ENCODE measurements at places on chromosomes 1 and 21.

DNA sequence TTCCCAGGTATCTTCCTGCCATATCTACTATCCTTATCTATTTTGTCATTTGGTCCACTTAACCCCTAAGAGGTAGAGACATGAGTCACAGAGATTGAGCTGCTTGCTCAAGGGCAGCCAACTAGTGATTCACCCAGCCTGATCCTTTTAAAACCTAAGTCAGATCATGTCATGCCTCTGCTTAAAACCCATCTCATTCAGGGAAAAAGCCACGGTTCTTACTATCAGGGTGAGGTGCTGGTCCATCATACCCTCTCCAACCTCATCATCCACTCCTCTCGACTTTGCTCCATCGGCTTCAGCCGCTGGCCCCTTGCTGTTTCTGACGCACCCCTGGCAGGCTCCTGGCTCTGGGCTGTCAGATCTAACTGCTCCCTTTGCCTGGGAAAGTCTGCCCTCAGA, 14.4 kb upstream of the PPP1R15B start:
- DNase-seq = no peak

DNA sequence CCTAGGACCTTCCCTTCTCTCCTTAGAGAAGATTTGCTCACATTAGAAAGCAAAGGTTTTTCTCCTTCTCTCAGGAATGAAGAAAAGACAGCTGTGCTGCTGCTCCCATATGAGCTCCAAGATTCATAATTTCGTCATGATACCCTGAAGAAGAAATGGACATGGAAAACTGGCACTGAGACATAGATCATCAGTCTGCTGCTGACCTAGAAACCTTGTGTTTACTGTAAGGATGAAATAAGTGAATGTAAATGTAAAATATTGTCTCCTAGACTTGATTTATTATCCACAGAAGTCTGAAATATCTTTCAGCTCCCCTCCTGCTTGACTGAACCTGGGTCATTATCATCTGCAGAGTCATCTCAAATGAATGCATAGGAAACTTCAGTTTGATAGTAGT, 77.9 kb downstream of the ZC3H11B start:
- no peak for DNase-seq

DNA sequence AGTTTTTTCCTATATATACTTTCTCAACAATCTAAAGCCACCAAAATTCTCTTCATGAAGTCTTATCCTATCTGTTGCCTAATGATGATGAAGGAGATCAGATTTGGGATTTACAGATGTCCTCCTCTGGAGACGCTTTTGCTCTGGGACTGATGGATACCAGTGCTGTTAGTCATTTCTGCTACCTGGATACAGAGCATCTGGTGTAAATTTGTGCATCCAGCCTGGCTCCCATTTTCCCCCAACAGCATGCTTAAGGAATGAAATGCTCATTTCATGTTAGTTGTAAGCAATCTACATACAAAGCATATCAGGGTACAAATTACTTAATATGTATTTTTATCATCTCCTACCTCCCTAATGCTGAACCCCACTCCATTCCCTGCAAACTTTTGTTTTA, 57.7 kb downstream of the HNRNPR start:
- DNase-seq = no peak

GRCh38 chr1:151578941-151579340, 32.9 kb upstream of the SNX27 start:
- DNase-seq = no peak

- DNase-seq = no peak
These were observed 34.1 kb downstream of the SOAT1 start for GRCh38 chr1:179327679-179328078.

DNA sequence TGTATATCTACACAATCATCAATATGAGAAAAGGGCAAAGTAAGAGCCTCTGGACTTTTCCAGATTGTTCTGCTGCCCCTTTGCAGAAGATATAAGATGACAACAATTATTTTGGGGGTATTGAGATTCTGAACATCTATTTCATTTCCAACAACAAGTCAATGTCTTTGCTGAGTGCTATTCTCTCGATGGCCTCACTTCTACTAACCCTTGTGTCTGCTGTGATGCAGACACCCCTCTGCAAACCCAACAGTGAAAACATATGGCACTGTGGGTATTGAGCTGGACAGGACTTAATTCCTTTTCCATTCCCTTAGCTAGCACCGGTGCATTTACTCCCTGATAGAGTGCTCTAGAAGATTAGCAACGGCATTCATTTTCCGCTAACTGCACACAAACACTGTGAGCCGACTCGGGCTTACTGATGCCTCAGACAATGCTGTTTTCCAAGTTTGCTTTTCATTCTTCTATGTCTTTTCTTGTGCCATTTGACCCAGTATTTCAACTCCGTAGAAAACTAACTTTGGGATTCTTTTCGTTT, 33.4 kb upstream of the SMYD2 start:
- DNase-seq = no peak

DNA sequence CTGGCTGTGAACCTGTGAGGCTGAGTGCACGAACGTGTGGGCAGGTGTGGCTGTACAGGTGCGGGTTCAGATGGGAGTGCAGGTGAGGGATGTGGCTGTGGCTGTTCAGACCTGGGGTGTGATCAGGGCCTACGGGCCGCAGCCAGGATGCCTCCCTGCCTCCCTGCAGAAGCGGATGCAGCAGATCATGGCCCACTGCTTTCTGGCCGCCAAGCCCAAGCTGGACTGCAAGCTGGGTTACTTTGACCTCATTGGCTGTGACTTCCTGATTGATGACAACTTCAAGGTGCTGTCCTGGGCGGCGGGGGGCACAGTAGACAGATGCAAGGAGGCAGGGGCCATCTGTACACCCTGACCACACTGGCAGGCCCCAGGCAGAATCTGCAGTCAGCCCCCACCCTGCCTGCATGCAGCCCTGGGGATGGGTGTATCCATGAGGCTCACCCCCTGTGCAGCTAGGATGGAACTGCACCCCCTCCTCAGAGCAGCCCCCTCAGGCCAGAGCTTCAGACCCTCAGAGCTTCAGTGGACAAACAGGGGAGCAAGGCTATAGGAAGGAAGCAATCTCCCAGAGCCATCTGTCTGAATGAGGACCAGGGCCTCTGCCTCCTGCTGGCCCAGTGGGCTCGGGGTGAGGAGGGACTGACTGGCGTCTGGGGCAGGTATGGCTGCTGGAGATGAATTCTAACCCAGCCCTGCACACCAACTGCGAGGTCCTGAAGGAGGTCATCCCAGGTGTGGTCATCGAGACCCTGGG, 9.8 kb downstream of the TNFRSF18 start:
- peak; percentile 43 for DNase-seq

DNA sequence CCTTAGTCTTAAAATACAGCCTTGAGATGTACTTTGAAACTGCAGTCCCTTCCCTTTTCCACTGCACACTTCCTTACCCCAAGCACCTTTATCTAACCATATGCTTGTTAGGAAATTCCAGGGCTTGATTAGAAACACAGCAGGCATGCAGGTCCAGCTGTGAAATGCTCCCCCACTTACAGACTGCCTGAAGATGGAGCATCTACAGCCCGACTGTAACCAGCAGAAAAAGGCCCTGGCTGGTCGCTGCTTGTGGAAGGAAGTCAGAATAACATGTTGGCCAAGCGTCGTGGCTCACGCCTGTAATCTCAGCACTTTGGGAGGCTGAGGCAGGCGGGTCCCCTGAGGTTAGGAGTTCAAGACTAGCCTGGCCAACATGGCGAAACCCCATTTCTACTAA, 37.2 kb downstream of the VN1R5 start:
- DNase-seq = no peak

- DNase-seq = no peak
These were observed 506.6 kb upstream of the PTBP2 start for GRCh38 chr1:96214982-96215381.

DNA sequence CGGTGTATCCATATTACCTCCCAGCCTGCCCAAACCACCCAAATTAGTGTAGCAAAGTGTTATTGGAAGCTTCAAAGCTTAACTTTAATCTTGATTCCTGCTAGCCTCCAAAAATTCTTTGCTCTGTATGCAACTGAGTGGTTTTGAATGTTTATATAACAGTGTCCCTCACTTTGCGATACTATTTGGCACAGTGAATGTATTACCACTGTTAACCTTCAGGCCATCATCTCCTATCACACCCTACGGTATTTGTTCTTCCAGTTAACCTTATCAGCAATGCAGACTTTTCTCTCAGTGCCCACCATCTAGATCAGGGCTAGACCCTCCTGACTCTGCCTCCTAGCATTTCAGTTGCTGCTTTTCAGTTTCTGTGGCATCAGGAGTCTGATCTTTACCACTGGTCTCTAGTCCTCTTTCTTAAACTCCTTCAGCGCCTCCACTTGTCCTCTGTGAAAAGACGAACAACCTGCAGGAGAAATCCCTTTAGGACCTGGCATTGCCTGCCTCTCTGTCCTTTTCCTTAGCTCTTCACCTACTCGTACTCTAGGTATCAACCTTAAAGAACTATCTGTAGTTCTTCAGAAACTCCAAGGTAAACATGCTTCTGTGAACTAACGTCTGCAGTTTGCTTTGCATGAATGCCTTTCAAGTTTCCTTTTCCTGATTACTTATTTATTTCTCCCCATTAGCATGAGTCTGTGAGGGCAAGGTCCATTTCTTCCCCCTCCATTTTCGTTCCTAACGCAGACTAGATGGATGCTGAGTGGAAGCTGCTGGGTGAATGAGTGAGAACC, 71.7 kb downstream of the SNX7 start:
- DNase-seq = no peak

DNA sequence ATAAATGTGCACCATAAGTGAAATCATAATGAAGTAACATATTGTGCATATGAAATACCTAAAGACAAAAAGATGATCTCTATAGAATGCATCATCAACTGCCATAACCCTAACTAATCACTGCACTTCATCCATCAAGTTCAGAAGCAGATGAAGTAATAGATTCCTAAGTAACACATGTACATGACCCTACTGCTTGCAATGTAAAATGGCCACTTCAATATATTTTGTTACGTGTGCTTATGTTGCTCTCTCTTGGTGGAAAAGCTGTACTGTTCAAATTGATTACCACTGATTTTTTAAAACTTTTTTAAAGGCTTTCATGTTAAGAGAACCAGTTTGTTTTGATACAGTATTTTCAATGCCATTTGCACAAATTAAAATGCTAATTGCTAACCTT, 141.8 kb downstream of the TTLL7 start:
- no peak for DNase-seq

DNA sequence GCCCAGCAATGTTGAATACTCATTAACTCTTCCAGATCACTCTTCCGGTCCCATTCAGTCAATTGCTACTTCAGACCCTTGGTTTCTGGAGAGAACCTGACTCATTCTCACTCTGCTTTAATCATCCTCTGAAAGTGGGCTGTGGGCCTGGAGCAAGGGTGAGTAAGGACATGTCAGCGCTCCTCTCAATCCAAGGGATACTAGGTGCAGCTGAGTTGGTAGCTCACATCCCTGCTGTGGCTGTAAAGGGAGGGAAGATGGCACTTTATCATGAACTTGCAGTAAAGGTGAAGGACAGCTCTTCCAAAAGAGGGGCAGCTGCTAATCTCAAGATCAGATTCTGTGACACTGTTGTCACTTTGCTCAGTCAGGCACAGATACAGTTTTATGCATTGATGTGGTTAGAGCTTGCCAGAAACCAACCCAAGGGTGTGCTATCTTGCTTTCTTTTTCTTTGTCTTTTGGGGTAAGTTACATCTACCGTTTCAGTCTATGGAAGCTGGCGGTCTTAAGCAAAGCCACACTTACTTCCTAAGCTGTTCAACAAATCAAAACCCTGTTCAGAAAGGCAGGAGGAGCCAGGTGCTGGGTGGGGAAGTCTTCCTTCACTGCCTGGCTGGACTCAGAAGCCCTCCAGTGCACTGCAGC, 26.5 kb upstream of the NTPCR start:
- DNase-seq = peak; percentile 81

DNA sequence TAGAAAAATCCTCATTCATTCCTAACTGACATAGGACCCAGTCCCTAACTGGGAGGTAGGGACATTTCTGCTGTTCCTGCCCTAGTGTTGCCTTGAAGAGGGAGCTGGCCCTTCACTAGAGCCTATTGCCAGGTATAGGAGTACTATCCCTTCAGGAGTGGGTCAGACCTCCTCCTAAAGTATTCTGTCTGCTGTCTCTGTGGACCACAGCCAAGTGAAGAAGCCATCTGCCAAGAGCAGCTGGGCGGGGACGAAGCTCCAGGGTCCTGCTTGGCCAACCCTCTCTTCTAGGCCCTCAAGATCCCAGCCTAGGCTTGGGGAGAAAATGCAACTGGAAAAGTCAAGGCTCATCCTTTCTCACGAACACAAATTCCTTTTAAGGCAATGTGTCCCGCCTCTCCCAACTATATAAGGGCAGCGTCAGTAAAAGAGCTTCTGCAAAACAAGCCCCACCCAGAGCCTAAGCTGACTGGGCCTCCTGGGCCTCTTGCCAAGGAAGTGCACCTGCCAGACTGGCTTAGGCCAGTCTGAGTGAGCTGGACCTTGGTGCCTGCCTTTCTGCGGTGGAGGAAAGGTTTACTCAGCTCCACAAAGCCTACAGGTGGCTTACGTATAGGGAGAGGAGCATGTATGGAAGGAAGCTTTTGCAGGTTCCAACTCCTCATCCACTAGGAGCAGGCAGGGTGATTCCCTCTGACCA, 638 bp upstream of the TUFT1 start:
- DNase-seq = no peak

DNA sequence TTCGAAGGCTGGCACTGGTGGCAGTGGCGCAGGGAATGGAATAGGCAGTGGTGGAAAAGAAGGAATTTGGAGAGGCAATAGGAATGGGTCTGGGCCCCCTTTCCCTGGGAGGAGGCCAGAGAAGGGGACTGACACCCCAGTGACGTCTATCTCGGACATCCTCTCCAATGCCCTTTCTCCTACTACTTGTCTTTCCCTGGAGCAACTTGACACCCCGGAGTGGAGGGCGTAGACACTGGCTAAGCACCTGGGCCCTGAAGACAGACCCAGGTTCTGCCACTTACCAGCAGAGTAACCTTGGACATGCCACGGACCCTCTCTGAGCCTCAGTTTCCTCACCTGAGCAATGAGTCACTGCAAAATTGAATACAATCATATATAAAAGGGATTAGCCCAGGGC, 86.8 kb downstream of the CAMK2N1 start:
- no peak for DNase-seq

- DNase-seq = no peak
These were observed 234.1 kb downstream of the SDCCAG8 start for GRCh38 chr1:243489681-243490546.

- no peak for DNase-seq
These were observed 31.4 kb downstream of the SLC30A7 start for GRCh38 chr1:100927276-100927675.

DNA sequence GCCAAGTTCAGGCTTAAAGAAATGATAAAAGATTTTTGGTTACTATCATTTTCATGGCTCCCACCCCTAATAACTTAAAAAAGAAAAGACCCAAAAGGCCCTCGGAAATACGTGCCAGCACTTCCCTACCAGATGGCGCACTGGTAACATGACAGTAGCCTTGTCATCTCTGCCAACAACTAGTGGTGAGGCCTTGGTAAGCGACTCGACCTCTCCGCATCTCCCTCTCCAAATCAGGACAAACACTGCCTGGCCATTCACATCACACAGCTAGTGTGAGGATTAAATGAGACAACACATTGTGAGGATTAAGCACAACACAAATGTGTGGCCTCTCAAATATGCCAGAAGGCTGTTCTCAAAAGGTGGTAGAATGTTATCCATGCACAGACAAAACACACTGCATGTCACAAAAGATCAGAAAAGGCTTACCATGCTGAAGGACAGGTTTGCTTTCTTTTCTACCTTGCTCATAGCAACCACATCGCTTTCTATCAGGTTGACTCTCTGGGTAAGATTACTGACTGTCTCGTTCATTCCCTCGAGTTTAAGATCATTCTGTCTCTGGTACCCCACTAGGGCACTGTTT, 16.4 kb downstream of the TEX38 start:
- DNase-seq = no peak

- no peak for DNase-seq
These were observed 19.6 kb downstream of the OLIG1 start for GRCh38 chr21:33089395-33090119.

GRCh38 chr21:25625036-25625435, 14.0 kb upstream of the JAM2 start:
- DNase-seq = no peak
